Stimulated activated CD4-positive, alpha-beta T cell treated with anti-CD3 and anti-CD28 coated beads, Interleukin-15, amount 100 ng/mL, for 48 hours (primary cell): ENCODE measurements at places on chromosomes 1 and 21.
A peak's percentile ranks its signal among the peaks of the same experiment; 100 is the strongest.

- DNase-seq: no peak
These were observed 3.7 kb downstream of the KAZN start for GRCh38 chr1:14602136-14602535.

GRCh38 chr1:209861242-209861641 lies 33.5 kb downstream of the UTP25 start:
- no peak for DNase-seq

- DNase-seq: no peak
These were observed 131.4 kb upstream of the RAB4A start for GRCh38 chr1:229139331-229140118.

- DNase-seq: peak; percentile 56
These were observed 73.9 kb downstream of the RAP1GAP start for GRCh38 chr1:21594935-21595897.

DNA sequence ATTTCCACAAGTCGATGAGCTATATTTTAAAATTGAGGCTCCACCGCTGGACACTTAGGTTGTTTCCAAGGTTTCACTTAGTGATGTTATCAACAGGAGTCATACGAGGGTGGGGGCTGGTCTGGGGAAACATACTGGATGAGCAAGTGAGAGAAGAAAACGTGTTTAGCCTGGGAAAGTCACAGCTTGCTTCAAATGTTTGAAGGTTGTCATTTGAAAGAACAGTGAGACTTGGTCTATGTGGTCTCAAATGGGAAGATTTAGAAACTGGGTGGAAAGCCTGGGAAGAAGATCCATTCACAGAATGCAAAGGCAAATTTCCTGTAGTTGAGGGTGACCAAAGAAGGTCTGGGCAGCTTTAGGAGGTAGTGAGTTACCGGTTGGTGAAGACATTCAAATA lies 9.9 kb upstream of the DYRK1A start:
- no peak for DNase-seq

DNA sequence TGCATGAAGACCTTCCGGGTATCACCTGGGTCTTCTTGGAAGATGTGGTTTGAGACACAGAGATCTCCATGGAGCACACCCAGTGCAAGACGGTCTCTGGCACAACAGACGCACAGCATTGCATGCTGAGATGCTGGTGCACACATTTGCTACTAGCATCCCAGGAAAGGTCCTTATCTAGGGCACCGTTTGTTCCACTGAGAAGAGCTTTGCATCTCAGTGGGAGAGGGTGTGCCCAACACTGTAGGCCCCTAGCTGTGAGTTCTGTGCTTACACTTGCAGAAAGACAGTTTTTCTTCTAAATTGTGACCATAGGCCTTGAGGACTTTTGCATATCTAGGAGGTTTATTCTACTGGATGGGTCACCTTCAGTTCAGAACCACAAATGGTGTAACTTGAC lies 554.1 kb downstream of the MATN1 start:
- no peak for DNase-seq

- no peak for DNase-seq
These were observed 563.2 kb upstream of the ADGRL2 start for GRCh38 chr1:81237473-81238089.

DNA sequence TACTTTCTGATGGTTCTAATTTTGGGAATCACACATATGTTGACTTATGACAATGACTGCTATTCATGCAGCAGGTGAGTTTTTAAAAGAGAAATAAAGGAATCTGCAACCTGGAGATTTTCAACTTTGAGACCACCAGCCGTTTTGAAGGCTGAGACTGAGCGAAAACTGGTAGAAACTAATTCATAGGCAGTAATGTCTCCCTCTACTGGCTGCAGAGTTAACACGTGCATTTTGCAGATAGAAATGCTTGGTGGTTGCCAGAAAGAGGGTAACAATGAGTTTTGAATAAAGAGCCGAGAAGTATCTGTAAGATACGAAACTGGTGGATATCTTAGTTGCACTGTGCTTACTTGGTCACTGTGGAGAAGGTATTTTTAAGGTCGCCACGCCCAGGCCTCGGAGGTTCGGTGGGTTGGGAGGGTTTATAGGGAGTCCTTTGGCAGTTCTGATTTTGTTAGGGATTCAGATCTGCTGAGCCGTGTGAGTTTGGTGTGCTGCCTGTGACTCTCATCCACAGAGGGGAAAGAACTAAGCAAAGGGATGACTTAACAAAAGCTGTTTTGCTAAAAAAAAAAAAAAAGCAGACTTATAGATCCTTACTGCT lies 83.0 kb downstream of the RYR2 start:
- no peak for DNase-seq

DNA sequence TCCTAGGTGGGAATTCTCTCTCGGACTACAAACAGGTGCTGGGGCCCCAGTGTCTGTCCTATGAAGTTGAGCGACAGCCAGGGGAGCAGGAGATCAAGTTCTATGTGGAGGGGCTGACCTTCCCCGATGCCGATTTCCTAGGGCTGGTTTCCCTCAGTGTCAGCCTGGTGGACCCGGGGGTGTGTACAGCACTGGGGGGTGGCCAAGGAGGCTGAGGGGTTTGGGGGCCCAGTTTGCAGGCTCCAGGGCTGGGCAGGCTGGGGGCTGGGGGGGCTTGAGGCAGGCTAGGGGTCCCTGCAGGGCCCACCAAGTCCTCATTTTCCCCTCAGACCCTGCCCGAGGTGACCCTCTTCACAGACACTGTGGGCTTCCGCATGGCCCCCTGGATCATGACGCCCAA lies 20.3 kb upstream of the PADI3 start:
- DNase-seq: no peak

DNA sequence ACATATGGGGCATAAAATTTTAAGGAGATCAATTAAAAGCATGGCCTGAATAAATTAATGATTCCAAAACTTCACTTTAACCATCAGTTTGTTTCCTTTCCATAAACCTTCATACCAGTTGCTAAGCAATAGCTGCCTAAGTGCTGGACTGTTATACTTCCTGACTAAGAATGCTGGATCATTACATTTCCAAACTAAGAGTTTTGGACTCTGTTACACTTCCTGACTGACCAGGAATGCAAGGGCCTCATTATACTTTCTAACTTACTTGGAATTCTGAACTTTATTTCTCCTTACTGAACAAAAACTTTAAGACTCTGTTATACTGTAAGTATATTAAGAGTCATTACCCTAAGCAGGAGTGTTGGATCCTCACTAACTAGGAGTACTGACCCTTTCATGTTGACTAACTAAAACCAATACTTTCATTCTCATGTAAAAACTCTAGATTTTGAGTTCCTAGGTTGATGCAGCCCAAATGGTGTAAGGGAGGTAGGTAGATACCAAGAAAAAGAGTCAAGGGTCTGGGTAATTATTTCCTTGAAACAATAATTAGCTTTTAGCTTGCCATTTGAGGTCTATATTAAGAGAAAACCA lies 118.2 kb downstream of the FAF1 start:
- DNase-seq: no peak

- peak; percentile 81 for DNase-seq
These were observed 53.4 kb downstream of the TOMM20 start for GRCh38 chr1:235075048-235075776.

GRCh38 chr1:11157394-11157793 lies 31.8 kb upstream of the ANGPTL7 start:
- no peak for DNase-seq

- DNase-seq: no peak
These were observed 11.1 kb upstream of the PAXBP1 start for GRCh38 chr21:32782698-32783097.

DNA sequence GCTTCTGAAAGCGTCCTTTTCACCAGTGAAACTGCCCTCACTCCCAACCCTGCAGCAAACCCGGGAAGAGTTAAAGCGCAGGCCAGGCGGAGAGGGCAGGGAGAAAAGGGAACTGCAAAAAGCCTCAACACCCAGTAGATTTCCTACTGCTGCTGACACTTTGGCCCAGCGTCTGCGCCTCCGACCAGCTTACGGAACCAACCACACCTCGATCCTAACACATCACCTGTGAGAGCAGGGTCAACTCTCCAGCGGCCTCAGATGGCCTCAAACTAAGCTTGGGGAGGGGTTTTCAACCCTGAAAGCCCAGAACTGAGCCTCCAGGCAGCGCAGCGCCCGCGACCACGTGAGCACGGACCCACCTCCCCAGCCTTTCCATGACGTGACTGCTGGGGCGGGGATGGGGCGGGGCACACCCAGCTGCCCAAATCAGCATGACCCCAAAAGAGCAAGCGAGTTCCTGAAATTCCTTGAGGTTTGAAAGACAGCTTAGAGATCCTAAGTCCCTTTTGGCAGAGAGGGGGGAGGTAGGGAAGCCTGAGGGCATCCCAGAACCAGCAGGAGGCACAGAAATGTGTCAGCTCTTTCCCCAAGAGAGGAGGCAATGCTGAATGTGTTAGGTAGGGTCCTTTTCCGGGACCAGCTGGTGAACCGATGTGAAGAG lies 59.1 kb downstream of the ITPKB start:
- DNase-seq: no peak

- DNase-seq: no peak
These were observed 3.6 kb upstream of the FOXD2 start for GRCh38 chr1:47434051-47434842.

- DNase-seq: peak; percentile 41
These were observed 36.2 kb upstream of the KCNA10 start for GRCh38 chr1:110554871-110555801.

- no peak for DNase-seq
These were observed 9.1 kb upstream of the C1QA start for GRCh38 chr1:22627331-22627730.

DNA sequence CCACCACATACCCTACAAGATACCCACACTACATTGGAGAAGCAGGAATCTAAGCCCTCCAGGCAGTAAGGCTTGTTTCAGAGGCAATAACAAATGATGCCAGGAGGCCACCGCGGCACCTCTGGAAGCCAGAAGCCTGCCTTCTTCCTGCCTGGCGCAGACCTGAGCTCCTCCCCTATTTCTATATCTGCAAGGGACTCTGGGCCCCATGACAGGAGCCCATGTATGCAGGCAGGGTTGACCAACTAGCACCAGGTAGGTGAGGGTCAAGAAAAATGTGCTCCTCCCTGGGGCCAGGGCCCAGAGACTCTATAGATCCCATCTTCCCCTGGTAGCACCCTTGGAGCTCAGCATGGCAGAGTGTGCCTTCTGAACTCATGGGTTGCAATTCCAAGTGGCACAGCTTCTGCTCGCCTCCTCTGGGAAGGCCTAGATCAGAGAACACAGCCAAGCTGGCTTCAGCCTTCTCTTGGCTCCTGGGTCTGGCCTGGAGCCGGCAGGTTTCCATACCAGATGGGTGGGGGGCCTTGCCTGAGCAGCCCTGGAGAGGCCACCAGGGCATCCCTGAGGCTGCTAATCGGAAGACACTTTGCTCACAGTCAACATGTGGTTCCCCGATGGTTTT lies 85.1 kb downstream of the STUM start:
- DNase-seq: no peak

- no peak for DNase-seq
These were observed 1.9 kb downstream of the EIF4G3 start for GRCh38 chr1:21174654-21175323.

GRCh38 chr1:204996981-204997380 lies 46.0 kb upstream of the CNTN2 start:
- no peak for DNase-seq

DNA sequence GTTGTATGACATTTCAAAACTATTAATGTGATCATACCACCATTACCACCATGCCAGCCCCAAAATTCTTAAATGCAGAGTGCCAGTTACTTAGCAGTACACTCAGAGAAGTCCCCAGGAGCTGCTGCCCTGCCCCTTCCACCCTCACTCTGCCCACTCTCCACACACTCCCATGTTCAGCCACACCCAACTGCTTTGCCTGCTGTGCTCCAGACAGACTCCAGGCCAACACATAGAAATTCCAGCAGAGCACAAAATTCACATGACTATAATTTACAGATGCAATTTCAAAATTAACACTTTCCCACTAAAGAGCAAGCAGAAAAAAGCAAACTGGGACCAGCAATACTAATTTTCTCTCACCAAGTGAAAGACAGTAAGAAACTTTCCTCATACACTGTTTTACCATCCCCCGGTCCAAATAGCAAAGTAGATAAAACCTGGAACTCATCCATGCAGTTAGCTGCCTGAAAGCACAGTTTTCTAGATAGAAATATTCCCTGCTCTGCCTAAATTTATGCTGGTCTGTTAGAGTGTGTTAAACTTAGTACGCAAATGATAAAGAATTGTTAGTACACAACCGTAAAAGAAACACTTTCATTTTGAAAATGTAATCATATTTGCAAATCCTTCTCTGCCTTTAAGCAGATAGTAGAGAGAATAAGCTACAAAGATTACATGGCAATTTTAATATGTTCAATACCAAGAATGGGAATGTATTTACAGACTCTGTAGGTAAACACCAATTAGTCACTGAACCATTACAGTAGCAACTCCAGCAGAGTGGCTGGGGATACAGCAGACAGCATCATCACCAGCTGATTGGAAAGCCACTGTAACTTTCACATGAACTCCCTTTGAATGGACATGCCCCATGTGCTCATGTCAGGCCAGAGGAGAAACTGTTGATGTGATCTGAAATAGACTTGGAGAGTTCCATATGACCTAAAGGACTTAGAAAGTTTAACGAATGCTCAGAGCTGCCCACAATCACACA lies 176.5 kb downstream of the VAV3 start:
- no peak for DNase-seq

DNA sequence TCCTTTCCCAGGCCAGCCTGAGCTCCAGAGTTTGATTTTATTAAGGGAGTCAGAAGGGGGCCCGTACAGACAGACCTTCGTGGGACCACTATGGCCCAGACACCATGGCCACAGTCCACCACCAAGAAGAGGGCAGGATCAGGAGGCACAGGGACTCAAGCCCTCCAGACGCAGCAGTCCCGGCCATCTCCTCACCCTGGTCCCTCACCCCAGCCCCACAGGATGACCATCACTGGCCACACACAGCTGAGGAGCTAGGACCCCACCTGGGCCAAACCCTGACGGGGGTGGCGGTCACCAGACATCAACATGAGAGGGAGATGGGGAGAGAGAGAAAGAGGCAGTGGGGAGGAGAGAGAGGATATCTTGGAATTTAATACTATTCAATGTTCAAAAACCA lies 29.2 kb upstream of the AGPAT3 start:
- no peak for DNase-seq

DNA sequence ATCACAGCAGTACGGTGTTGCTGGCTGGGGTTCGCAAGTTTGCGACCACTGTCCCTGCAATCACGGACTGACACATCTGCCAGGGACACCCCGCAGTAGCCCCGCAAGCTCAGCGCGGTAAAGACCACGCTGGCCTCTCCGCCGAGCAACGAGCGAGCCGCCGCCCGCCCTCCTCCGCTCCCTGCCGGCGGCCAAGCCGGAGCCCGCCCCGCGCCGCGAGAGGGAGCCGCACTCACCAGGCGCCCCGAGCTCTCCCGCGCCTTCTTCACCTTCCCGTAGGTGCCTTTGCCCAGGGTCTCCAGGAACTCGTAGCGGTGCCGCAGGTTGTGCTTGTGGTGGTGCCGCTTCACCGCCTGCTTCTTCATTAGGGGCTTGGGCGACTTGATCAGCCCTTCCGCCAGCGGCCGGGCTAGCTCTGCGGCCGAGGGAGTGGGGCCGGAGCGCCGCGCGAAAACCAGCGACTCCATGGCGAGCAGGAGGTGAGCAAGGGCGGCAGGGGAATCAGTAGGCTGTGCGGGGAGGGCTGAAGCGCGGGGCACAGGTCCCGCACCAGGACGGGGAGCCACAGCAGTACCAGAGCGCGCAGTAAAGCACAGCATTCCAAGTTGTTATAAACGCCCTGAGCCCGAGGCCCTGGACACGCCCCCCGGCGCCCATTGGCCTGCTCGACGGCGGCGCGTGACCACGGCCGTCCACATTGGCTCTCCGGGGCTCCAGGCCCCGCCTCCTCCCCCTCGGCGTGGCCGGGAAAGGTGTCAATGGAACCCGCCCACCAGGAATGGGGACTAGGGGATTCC lies at the start of gene NUAK2:
Gene NUAK2 (minus strand): TSS at position 584 of the 797 bp plus-strand sequence. CDS start 117 bp downstream, at position 467.
- DNase-seq: peak; percentile 82
